ENCODE measurements at places on chromosomes 3 and 15.

DNA sequence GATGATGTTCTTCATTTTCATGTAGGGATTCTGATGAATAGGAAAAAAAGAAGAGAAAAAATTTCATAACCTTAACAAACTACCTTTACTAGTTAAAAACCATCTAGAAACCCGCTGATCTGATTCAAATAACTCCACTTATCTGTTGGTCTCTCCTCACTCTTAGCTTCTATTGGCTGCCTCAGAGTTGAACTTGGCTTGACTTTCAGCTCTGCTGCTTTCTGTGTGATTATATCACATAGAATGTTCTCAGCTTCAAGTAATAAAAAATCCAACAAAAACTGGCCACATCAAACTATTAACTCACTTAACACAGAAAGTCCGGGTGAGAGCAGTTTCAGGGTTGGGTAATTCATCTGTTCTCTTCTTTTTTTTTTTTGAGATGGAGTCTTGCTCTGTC is 126.8 kb upstream of the RASGRP1 start:
- no peak for DNase-seq

- DNase-seq, result peak; percentile 86
These were observed at the start of gene MKRN2 for GRCh38 chr3:12556690-12557472. MKRN2 (plus strand) TSS chr3:12557087; CDS start chr3:12557151, 64 bp downstream.

- DNase-seq, result no peak
These were observed 109.7 kb downstream of the LRRC49 start for GRCh38 chr15:71002316-71002715.

GRCh38 chr3:185824051-185825005 is 514 bp downstream of the IGF2BP2 start:
- no peak for DNase-seq

- no peak for DNase-seq
These were observed 30.2 kb downstream of the PML start for GRCh38 chr15:74024687-74025086.

- DNase-seq, result no peak
These were observed 366.5 kb downstream of the LRRC3B start for GRCh38 chr3:26989037-26989436.

All from CD4-positive, alpha-beta T cell treated with Interleukin-17A for 4 hours (primary cell).